ENCODE measurements at places on chromosomes 3 and 15. TPM values are rescaled to one million over a fixed set of nuclear protein-coding genes. Genes with fewer than 3 reads are reported as not detected.

The SPINK8 gene
- total RNA-seq = not detected

The GDPGP1 gene
- total RNA-seq = 11.7 TPM

The CFAP20DC gene
- total RNA-seq = 1.2 TPM

The XCR1 gene
- total RNA-seq = not detected

The GSK3B gene
- 65.3 TPM for total RNA-seq

The SH3BP5 gene
- 145 TPM for total RNA-seq

The POLQ gene
- total RNA-seq = 3.9 TPM

The KLHL40 gene
- total RNA-seq = not detected

The CAMP gene
- total RNA-seq = not detected

The TTLL13 gene
- 0.09 TPM for total RNA-seq

- DNase-seq = no peak
Measured at GRCh38 chr3:137471558-137472204, 292.4 kb upstream of the SOX14 start.

DNA sequence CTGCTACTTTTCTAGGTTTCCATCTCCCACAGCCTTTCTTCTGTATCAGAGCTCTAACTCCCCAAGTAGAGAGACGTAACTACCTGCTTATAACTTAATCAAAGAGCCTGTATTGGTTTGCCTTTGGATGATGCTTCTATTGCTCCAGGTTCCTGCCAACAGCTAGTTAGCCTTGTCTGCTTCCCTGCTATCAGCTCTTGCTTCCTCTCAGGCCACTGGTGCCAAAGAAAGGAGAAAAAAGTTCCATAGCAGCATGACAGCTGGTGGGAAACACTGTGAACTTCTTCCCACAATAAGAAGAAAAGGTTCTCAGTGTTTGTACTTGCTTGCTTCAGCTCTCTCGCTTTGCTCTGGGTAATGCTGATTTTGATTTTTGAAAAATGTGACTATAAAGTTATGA, 206.6 kb downstream of the GBE1 start:
- peak; percentile 31 for DNase-seq

DNA sequence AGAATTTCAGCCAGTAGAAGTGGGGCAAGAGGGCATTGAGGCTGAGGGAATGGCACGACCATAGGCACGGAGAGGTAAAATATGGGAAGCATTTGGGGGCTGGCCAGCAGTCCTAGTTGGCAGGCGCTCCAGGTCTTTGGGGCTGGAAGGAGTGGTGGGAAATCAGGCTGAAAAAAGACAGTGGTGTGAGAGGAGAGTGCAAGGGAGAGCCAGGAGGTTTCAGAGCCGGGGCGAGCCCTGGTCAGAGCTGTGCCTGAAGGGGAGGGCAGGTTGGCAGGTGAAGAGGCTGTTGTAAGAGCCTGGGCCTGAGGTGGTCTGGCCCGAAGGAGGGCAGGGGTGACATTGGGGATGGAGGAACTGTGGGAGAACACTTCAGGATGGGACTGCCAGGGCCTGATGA, 1.6 kb upstream of the IDH3A start:
- DNase-seq = no peak

DNA sequence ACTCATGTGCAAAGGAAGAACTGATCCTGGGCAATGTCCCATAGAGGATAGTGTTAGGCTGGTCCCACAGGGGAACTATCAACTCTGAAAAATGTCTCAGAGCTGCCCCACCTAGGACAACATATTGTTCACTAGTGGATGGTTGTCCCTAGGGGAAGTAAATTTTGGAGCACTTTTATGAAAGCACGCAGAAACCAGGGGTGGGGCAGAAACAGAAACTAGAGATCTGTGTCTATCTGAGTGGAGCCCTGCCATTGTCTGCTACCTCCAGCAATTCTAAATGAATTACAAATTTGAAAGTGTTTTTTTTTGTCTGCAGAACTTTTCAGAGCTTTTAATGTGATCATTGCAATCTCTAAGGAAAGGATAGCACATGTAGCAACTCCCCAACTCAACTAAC, 357.1 kb upstream of the PROK2 start:
- DNase-seq = no peak

DNA sequence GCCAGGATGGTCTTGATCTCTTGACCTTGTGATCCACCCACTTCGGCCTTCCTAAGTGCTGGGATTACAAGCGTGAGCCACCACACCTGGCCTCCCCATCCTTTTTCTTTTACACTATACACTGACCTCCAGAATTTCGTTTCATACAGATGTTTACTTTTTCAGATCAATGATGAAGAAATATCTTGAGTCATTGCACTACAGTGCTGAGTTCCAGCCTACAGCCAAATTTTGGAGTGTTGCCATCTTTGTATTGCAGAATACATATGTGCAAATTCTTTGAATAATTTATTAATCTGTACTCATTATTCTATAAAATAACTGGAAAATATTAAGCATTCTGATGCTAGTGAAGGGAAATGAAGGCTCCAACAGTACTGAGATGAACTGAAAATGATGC, 12.5 kb downstream of the ZPLD1 start:
- no peak for DNase-seq

GRCh38 chr15:36406366-36406765, 173.1 kb upstream of the CDIN1 start:
- DNase-seq = no peak

GRCh38 chr3:66495668-66496045, 5.2 kb downstream of the LRIG1 start:
- DNase-seq = no peak

DNA sequence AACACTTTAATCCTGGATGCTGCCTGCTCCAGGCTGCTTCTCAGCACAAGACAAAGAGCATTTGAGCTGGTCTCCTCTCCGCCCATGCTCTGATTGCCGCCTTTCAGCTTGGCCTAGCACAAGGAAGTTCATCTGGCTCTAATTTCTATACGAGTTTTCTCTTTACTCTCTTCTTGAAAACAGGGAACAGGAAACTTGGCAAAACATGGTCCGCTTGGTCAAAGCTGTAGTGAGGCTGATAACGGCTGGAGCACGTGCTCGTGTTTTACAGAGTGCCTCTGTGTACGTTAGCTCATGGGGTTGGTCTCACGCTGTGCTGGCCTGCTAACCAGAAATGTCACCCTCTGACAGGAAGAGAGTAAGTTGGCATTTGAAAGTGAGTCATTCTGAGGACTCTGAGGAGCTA, 19.2 kb downstream of the RARRES1 start:
- peak; percentile 73 for DNase-seq

DNA sequence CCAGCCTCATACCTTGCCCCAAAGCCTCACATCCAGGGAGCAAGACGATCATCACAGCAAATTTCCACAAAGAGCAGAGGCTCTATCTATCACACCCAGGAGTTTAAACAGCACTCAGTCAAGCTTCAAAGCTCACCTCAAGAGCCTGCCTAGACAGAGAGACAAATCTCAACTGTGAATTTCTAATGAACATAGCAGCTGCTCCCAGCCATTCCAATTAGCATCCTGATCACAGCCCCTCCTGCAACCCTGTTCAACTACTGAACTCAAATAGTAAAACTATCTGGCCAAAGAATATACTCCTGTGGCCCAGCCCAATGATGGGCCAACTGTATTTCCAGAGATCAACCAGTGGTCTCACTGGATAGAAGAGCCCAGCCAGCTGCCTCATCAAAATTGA, 269.8 kb downstream of the CTNNB1 start:
- DNase-seq = no peak

- DNase-seq = peak; percentile 5
Measured at GRCh38 chr3:94862703-94863102, 799.8 kb downstream of the NSUN3 start.

- DNase-seq = peak; percentile 77
Measured at GRCh38 chr15:35444557-35445204, 101.3 kb downstream of the DPH6 start.

DNA sequence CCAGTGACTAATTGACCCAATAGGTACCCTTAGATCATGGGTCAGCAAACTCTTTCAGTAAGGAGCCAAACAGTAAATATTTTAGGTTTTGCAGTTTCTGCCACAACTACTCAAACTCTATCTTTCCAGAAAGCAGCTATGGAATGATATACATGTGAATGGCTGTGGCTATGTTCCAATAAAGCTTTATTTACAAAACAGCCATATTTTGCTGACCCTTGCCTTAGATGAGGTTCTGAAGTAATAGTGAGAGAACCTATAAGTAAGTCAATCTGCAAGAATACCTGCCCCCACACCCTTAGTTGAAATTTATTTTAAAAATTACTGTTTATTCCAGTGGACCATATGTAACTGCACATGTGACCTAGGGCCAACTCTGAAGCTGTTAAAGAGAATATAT, 134.0 kb downstream of the CMSS1 start:
- DNase-seq = no peak

GRCh38 chr3:194632226-194632808, 902 bp downstream of the TMEM44 start:
- no peak for DNase-seq

- DNase-seq = no peak
Measured at GRCh38 chr3:147038481-147038880, 367.9 kb downstream of the ZIC4 start.

- DNase-seq = peak; percentile 58
Measured at GRCh38 chr3:183244219-183244618, 8.8 kb upstream of the B3GNT5 start.

GRCh38 chr3:102790747-102791325, 356.0 kb downstream of the ZPLD1 start:
- no peak for DNase-seq

GRCh38 chr3:196081002-196081833, 672 bp downstream of the TFRC start:
- peak; percentile 54 for DNase-seq

DNA sequence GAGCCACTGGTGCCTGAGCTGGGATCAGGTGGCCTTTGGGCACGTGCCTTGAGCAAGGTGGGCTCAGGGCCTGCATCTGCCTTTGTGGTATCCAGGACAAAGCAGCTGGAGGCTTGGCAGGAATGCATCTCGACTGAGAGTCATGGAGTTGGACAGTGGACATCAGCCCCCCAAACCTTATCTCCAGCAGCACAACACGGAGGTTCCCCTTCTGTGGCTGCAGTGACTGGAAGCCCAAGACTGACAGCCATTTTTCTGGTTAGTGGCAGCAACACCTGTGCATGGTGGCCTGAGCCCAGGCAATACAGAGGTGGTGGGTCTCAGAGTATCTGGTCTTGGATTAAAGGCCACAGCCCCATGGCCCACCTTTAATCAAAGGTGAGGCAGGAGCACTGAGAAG, 27.8 kb upstream of the TSEN2 start:
- no peak for DNase-seq

- no peak for DNase-seq
Measured at GRCh38 chr15:45180648-45181436, 6.9 kb downstream of the SHF start.

GRCh38 chr15:32030795-32031194, 480 bp downstream of the CHRNA7 start:
- DNase-seq = peak; percentile 3

DNA sequence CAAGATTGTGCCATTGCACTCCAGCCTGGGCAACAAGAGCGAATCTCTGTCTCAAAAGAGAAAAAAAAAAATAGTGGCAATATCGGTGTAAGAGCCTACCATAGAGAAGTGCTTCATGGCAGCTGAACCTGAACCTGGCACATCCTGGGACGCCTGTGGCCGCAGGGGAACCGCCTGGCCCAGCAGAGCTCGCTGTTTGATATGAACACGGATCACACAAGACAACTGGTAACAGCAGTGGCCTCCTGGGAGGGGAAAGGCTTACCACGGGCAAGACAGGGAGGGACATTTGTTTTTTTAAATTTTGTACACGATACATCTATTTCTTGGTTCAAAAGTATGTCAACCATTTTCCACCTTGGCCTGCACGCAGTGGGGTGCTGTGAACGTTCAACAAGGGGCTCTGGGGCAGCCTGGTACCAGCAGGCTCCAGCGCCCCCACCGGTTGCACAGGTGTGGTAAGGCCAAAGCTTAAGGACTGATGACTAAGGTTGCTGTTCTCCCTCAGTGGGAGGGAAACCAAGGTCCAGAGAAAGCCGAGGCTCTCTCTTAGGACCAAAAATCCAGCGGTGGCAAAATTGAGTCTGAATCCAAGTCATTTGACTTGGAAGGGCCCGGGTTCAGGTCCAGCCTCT, 21.7 kb upstream of the EPHB3 start:
- no peak for DNase-seq

- no peak for DNase-seq
Measured at GRCh38 chr3:149604125-149604875, 53.5 kb downstream of the WWTR1 start.

DNA sequence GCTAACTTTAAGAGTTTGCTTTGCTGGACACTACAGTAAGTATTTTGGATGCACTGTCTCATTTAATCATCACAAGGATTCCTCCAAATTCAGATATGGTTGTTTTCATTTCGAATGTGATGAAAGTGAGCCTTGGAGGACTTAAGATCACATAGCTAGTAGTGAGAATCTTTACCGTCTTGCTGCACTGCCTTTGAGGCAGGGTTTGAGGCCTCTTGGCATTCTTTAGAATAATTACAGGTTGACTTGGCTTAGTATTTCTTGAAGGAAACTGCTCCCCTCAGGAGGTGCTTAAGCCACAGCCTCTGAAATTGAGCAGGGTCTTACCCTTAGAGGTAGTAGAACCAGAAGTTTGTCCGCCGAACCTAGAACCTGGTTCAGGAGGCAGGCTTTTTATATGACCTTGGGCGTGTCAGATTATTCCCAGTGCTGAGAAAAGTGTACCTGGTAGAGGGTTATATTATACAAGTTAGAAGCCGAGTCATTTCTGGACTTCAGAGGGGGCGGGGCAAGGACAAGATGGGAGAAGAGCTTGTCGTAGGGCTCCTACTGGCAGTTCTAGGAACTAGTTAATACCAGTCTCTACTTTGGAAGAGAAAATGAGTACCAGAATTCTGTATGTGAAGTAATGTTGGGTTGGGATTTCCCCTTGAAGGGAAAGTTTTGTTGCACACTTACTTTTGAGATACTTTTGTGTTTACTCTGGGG, 1.1 kb downstream of the TFG start:
- DNase-seq = peak; percentile 70

- DNase-seq = no peak
Measured at GRCh38 chr15:93072011-93072410, 17.0 kb downstream of the RGMA start.

- DNase-seq = peak; percentile 59
Measured at GRCh38 chr3:32412887-32413286, 21.2 kb downstream of the CMTM7 start.
